A172 (cell line): ENCODE measurements at places on chromosomes 12 and 14.
A peak's percentile ranks its signal among the peaks of the same experiment; 100 is the strongest.

- no peak for DNase-seq
Observed at GRCh38 chr12:6069437-6070093, 54.9 kb downstream of the VWF start.

DNA sequence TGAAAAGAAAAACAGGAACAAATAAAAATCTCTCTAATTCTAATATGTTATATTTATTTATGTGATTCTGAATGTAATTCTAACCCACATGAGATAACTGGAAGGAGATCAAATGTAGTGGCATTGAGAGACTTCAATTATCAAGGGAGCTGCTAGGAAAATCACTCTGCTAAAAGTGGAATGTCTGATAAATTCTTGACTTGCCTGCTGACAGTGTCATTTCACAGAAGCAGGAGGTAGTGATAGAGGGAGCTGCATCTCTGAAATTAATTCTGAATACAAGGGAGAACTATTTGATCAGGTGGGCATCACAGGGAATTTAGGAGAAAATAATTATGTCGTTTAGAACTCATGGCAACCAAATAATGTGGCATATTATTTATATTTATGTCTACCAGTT, 303.6 kb downstream of the BCAT1 start:
- DNase-seq: no peak

GRCh38 chr14:66219886-66220285, 266.3 kb upstream of the CCDC196 start:
- DNase-seq: no peak

DNA sequence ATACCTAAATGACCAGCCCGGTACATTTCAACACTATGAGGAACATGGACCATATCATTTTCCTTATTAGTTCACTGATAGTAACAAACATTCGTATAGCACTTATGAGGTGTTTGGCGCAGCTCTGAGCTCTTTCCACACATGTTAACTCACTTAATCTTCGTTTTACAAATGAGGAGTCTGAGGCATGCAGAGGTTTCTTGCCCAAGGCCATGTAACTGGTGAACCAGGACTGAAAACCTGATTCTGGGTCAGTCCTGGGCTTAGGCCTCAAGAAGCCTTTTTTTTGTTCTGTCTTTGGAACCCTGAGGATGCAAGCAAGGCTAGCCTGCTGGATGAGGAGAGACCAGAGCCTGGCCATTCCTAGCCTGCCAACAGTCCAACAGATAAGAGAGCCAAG, 55.0 kb downstream of the C14orf132 start:
- no peak for DNase-seq

- DNase-seq: no peak
Observed at GRCh38 chr12:109872-110271, 43.3 kb downstream of the IQSEC3 start.

DNA sequence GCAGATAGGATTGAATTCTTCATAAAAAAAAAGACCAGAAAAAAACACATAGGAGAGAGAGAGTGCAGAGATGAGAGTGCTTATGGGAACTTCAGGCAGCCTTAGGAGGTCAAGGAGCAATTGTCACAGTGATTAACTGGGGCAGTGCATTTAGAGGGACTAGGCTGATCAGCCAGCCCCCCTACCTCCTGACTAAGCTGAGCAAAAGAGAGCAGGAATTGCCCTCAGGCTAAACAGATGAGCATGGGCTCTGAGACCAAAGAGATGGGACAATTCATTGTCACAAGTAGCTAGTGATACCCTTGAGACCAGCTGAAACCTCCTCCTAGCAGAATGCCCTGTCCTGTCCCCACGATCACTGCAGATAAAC, 124.0 kb downstream of the BTG1 start:
- no peak for DNase-seq

- DNase-seq: no peak
Observed at GRCh38 chr12:3540387-3540990, 49.5 kb downstream of the PRMT8 start.

- no peak for DNase-seq
Observed at GRCh38 chr12:130936561-130936960, 17.1 kb upstream of the ADGRD1 start.

DNA sequence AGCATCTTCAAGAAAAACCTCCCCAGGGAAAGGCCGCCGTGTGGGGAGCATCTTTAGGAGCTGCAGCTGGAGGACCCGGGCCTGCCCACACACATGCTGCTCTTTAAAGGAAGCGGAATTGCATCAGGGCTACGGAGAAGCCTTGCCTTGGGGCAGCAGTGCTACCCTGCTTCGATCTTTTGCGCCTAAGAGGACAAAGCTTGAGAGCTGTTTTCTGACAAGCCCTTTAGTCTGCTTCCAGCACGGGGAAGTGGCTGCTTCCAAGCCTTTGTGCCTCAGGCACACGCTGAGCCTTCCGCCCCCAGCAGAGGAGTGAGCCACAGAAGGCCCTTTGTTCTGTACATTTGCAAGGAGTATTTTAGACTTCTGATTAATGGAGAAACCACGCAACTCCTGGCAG, 31.5 kb downstream of the COA8 start:
- DNase-seq: peak; percentile 55

GRCh38 chr12:2759733-2760132, 35.0 kb upstream of the FKBP4 start:
- no peak for DNase-seq

DNA sequence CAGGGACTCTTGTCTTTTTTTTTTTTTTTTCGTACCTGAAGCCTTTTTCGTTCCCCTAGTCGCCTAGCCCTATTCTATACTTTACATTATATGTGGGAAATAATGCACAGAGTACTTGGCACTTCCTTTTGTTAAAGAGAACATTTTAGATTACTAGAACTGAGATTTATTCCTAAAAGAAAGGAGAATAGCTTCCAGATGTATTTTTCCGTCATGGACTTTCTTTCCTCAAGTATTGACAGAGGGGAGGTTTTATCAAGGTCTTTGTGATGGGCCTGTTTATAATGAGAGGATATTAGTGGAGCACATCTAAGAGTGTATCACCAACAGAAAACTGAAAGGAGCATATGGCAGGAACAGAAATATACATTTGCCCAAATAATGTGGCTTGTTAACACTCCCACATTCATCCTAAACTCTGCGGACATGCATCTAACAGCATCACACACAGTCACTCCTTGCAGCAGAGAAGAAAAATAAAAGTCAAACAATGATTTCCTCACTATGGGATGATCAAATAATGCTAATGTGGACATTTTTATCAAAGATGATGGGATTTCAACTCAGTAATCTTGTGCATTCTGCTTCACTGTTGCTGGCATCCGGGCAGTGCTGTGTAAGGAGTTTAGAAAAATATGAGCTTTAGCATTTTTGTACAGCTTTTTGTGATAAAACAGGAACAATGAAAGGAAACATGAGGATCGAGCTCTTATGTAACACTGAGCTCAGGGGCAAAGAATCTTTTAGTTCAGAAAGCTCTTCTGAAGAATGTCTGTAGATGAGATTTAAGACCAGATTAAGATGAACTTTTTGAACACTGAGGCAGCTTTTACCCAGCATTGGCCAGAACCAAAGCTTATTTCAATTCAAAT, 183.1 kb downstream of the EGLN3 start:
- DNase-seq: no peak

DNA sequence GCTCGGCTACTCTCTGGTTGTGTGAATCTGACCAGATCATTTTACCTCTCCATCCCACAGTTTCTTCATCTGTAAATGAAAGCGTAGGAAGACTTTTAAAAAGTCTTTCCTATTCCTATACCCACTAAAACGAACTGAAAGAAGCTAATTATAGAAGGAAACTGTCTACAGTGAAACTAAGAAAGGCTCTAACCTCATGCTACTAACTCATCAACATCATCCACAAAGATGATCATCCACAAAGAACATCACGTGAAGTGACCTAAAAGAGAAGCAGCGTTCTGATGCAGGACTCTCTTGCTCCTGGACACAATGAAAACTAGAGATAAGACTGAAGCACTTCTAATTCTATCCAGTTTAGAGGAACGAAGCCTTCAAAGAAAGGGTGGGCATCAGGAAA, 58.5 kb upstream of the OSBPL8 start:
- no peak for DNase-seq

GRCh38 chr12:114858388-114859146, 174.6 kb upstream of the TBX3 start:
- DNase-seq: no peak

DNA sequence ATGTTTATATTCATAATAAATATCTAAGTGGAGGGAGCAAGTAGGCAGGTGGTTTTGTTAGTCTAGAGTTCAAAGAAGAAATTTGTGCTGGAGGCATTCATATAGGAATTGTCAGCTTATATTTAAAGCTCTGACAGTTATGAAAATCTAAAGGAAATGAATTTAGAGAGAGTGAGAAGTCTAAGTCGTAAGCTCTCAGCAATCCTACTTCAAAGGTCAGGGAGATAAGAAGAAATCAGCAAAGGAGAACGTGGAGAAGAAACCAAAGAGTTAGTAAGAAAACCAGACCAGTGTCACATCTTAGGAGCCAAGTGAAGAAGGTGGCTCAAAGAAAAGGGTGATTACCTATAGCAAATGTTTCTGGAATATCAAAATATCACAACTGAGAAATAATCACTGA, 241.8 kb downstream of the FSCB start:
- DNase-seq: no peak

DNA sequence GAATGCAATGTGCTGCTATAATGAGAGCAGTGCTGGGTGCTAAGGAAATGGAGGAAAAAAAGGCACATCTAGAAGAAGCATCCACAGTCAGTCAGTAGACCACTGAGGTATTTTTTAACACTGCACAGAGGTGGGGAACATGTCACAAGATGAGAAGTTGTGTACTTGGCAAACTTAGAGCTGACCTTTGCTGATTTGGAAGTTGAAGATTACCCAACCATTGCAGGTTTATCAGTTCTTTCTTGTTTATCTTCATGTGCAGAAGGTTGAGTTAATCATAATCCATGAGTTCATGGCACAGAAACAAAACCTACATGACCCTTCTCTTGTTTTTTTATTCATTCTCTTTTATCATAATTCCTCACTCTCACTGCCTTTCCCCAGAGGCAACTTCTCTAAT, 3.2 kb upstream of the PAH start:
- DNase-seq: no peak

GRCh38 chr12:41739066-41739465, 405.6 kb downstream of the GXYLT1 start:
- no peak for DNase-seq

DNA sequence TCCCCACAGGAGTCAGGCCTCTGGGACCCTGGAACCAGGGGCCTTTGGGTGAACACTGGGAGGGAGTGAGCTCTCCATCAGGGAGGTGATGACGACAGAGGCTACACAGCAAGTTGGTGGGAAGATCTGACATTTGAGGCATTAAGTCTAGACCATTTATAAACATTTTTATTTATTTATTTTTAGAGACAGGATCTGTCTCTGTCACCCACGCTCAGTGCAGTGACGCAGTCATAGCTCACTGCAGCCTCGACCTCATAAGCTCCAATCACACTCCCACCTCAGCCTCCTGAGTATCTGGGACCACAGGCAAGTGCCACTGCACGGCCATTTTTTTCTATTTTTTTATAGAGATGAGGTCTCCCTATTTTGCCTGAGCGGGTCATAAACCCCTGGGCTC, 53.6 kb downstream of the TEAD4 start:
- DNase-seq: no peak

GRCh38 chr12:3000548-3001275, 41.5 kb downstream of the TEAD4 start:
- DNase-seq: no peak

DNA sequence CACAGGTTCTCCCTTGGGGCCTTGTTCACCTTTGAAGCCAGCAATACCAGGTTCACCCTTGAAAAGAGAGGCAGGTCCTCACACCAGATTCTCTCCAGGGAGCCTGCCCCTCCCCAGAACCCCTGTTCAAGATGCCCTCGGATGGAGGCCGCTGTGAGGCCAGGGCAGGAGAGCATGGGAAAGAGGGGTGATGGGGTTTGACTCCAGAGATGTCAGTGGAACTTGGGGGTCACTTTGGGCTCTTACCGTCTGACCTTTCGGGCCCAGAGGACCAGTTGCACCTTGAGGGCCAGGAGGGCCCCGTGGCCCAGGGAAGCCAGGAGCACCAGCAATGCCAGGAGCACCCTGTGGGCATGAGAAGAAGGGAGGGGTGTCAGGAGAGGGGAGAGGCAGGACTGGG, 17.4 kb downstream of the COL2A1 start:
- no peak for DNase-seq

DNA sequence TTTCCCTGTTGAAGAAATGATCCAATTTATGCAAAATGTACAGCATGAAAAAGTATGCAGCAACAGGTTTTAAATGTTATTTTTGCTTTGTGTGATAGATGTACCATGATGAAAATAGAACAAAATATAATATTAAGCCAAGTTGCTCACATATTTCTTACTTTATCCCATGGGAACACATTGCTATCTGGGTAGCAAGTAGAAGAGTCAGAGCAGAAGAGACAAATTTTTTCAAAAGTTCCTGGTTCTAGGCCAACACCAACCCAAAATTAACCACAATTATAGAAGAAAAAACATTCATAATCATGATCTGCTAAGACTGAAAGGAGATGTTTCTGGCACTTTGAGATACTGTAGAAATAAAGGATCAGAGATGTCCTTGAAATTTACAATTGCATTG, 79.9 kb upstream of the SYT10 start:
- no peak for DNase-seq

- no peak for DNase-seq
Observed at GRCh38 chr12:52130711-52131110, 51.2 kb downstream of the SMIM41 start.

DNA sequence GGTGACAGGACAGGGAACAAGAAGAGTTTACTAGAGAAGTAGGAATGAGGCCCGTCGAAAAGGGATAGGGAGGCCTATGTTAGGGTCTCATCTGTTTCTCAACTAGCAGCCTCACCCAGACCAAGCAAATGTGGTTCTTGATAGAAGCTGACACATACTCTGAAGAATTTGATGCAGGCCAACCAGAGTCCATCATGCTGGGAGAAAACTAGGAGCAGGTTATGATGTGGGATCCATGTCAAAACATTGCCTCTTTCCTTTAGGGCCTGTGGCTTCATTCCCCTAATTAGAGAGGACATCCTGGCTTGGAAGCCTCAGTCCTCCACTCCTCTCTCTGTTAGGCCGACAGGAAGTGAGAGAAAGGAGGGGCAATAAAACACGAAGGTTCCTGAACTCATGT, 122.8 kb downstream of the NTF3 start:
- peak; percentile 21 for DNase-seq

DNA sequence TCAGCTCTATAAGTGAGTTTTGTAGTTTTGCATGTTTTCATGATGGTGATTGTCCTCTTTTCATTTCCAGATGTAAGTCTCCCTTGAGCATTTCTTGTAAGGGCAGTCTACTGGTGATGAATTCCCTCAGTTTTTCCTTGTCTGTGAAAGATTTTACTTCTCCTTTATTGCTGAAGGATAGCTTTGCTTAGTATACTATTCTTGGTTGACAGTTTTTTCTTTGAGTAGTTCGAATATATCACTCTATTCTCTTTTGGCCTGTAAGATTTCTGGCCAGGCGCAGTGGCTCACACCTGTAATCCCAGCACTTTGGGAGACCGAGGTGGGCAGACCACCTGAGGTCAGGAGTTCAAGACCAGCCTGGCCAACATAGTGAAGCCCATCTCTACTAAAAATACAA, 23.6 kb downstream of the SIX4 start:
- DNase-seq: no peak
